ENCODE measurements at places on chromosomes 3 and 15. TPM values are rescaled to one million over a fixed set of nuclear protein-coding genes. Genes with fewer than 3 reads are reported as not detected.

GRCh38 chr3:123246866-123247265 lies 45.1 kb downstream of the SEC22A start:
- peaks cover 8% of the 10 kb centered on the region for H3K4me1 ChIP-seq
- no peak overlapping the region for H3K27ac ChIP-seq
- no peak for DNase-seq
- H3K36me3 ChIP-seq = peaks cover 37% of the 10 kb centered on the region
- no peak overlapping the region for H3K4me3 ChIP-seq

GRCh38 chr3:59831394-59831793 lies 781.6 kb upstream of the CFAP20DC start:
- DNase-seq = no peak
- no peaks in the 10 kb centered on the region for H3K27me3 ChIP-seq
- H3K36me3 ChIP-seq = no peaks in the 10 kb centered on the region
- H3K4me1 ChIP-seq = no peaks in the 10 kb centered on the region
- no peak overlapping the region for H3K4me3 ChIP-seq

- DNase-seq = no peak
- H3K4me3 ChIP-seq = no peak overlapping the region
- H3K27ac ChIP-seq = no peak overlapping the region
- H3K27me3 ChIP-seq = peaks cover 15% of the 10 kb centered on the region
Measured at GRCh38 chr3:160478338-160478737, 28.8 kb upstream of the TRIM59 start.

DNA sequence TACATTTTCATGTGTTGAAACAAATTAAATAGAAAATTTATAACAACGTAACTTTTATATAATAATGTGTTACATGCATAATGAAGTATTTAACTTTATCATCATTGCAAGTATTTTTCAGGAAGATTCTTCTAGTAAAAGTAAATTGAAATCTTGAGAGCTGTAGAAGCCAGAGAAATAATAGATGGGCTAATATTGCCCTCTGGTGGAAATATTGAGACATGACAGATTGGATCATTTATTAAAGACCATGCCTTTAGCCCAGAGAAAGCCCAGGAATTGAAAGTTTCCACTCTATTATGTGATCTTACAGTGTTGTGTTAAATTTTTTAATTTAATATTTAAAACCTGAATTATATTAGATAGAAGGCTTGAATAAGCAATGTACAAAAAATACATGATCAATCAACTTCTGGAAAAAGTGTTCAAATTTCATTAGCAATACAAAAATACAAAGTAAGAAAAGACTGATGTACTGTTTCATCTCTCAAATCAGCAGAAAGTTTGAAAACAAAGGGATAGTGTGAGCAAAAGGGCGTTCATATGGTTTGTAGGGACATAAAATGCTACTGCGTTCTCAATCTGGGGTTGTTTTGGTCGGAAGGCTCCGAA lies 52.7 kb upstream of the SPTSSB start:
- no peak overlapping the region for H3K4me3 ChIP-seq
- no peaks in the 10 kb centered on the region for H3K36me3 ChIP-seq
- no peak overlapping the region for H3K27ac ChIP-seq
- DNase-seq = no peak
- no peaks in the 10 kb centered on the region for H3K4me1 ChIP-seq

CYP1A1 gene
- 2.1 TPM for total RNA-seq

Data from activated CD4-positive, alpha-beta memory T cell treated with anti-CD3 and anti-CD28 coated beads, Interleukin-2, amount 10 ng/mL, durations not matched to agents 7 days and 5 days (primary cell).